Breast epithelium (tissue), 4 donors: ENCODE measurements at places on chromosomes 3 and 15. TPM values are rescaled to one million over a fixed set of nuclear protein-coding genes. Genes with fewer than 3 reads are reported as not detected.

DNA sequence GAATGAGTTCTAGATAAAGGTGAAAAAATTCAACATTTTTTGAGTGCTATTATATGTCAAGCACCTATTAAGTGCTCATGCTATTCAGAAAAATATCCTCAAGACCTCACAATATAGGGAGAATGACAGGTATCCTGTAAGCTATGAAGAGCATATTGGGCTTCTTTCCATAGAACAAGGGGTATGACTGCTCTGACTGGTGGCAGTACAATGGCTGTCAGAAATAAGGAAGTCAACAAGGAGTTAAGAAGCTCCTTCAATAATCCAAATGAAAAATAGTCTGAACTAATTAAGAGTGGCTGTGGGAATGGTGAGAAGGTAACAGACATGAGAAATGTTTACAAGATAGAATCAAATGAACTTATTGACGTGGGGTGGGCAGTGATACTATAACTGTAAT lies 24.7 kb downstream of the NPTN start:
- peaks cover 3% of the 10 kb centered on the region for H3K4me1 ChIP-seq
- H3K27me3 ChIP-seq: no peaks in the 10 kb centered on the region
- DNase-seq: no peak

DNA sequence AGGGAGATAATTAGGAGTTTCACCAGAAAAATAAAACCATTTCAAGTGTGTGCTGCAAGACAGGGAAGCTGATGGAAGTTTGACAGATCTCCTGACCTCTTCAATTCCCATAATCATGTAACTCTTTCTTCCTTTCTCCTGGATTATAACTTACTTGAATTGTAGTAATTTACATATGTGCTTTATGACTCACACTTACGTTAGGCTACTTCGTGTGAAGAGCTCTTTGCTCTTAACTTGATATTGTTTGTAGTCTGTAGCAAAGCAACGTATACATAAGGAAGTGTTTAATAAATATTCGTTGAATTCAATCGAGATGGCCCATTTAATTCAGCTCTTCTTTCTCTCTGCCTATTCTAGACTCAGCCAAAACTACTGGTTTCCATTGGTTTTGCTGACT lies 23.5 kb downstream of the ROBO2 start:
- no peaks in the 10 kb centered on the region for H3K4me1 ChIP-seq
- DNase-seq: no peak
- no peak overlapping the region for H3K4me3 ChIP-seq
- no peak overlapping the region for H3K27ac ChIP-seq
- H3K36me3 ChIP-seq: no peaks in the 10 kb centered on the region
- H3K27me3 ChIP-seq: no peaks in the 10 kb centered on the region

GRCh38 chr3:46196261-46196957 lies 11.7 kb downstream of the CCR1 start:
- no peak for DNase-seq
- no peak overlapping the region for H3K4me3 ChIP-seq
- H3K27ac ChIP-seq: no peak overlapping the region
- no peaks in the 10 kb centered on the region for H3K36me3 ChIP-seq
- H3K4me1 ChIP-seq: no peaks in the 10 kb centered on the region

DNA sequence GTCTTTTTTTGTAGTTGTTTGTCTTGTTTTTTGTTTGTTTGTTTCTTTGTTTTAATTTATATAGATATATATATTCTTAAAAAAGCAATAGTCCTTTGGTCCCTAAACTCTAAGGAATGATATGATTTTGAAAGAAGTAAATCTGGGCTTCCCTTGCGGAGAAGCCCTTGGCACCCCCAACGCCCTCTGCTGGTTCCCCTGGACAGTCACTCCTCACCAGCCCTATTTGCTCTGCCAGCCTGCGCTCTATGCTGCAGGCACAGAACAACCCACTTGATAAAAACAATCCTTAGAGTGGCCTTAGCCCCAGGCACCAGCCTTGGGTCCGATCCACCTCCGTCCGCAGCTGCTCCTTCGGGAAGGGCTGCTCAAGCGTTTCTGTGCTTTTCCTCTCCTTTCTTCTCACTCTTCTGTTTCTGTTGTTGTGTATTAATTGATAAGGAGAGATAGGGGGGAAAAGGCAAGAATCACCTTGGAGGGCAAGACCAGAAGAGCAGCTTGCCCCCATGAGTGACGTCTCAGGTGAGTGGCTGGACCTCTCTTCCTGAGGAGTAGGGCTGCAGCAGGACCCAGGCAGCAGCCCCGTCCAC lies 13.7 kb upstream of the PARP6 start:
- no peak for DNase-seq
- no peak overlapping the region for H3K27ac ChIP-seq
- H3K27me3 ChIP-seq: no peaks in the 10 kb centered on the region
- no peaks in the 10 kb centered on the region for H3K36me3 ChIP-seq
- no peaks in the 10 kb centered on the region for H3K4me1 ChIP-seq

DNA sequence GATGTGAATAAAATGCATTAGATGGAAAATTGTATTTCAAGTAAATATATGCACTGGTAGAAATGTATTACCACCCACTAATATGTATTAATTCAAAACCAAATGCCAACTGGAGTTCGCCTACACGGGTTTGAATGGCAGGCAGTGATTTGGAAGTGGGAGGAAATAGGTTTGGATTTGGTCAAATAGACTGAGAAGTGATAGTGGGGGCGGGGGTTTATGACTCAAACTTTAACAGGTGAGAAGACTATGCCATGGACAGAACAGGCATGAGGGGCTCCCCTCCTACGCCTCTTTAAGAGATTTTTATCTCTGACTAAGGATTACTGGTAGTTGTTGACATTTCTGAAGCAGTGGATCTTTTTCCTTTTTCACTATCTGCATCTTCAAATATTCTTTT lies 677.8 kb downstream of the NTRK3 start:
- H3K36me3 ChIP-seq: no peaks in the 10 kb centered on the region
- no peaks in the 10 kb centered on the region for H3K27me3 ChIP-seq
- H3K4me1 ChIP-seq: no peaks in the 10 kb centered on the region
- H3K27ac ChIP-seq: no peak overlapping the region
- H3K4me3 ChIP-seq: no peak overlapping the region

GRCh38 chr15:91146728-91147127 lies 46.7 kb downstream of the SV2B start:
- DNase-seq: no peak
- no peaks in the 10 kb centered on the region for H3K27me3 ChIP-seq
- no peak overlapping the region for H3K4me3 ChIP-seq
- no peaks in the 10 kb centered on the region for H3K36me3 ChIP-seq

- no peaks in the 10 kb centered on the region for H3K4me1 ChIP-seq
- no peaks in the 10 kb centered on the region for H3K27me3 ChIP-seq
- no peak overlapping the region for H3K4me3 ChIP-seq
- H3K36me3 ChIP-seq: no peaks in the 10 kb centered on the region
These were observed 188.8 kb downstream of the FEZF2 start for GRCh38 chr3:62184559-62184958.

- no peak overlapping the region for H3K4me3 ChIP-seq
- H3K27me3 ChIP-seq: no peaks in the 10 kb centered on the region
- peak; percentile 27 for DNase-seq
- H3K4me1 ChIP-seq: no peaks in the 10 kb centered on the region
- peaks cover 10% of the 10 kb centered on the region for H3K36me3 ChIP-seq
These were observed 21.0 kb downstream of the PLXNB1 start for GRCh38 chr3:48408823-48409281.

GRCh38 chr3:36909666-36910065 lies 35.2 kb downstream of the TRANK1 start:
- no peaks in the 10 kb centered on the region for H3K27me3 ChIP-seq
- no peak overlapping the region for H3K4me3 ChIP-seq
- no peaks in the 10 kb centered on the region for H3K4me1 ChIP-seq
- H3K36me3 ChIP-seq: no peaks in the 10 kb centered on the region
- no peak overlapping the region for H3K27ac ChIP-seq

DNA sequence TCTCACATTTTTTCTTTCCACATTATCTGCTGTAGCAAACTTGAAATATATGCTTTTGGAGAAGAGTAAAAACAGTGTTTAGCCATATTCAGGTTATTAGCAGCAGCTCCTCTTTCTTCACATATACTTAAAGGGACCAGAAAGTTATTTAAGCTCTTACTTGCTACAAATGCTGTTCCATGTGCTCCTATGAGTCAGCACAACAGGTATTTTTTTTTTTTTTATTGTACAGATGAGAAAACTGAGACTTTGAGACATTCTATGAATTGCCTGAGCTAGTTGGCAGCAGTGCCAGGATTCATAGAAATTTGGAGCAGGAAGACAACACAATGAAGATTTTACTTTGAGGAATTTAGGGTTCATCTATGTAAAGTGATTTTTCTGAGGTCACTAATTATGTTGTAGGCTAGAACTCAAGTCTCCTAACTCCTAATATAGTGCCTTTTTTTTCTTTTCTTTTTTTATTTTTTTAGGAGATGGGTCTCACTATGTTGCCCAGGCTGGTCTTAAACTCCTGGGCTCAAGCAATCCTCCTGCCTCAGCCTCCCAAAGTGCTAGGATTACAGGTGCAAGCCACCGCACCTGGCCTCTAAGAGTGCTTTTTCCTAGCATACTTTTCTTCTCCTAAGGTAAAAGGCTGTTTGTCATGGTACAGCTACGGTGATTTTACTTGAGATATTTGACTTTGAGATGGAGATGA lies 23.6 kb downstream of the SETD5 start:
- H3K4me3 ChIP-seq: no peak overlapping the region
- H3K27ac ChIP-seq: no peak overlapping the region
- H3K36me3 ChIP-seq: no peaks in the 10 kb centered on the region
- H3K27me3 ChIP-seq: no peaks in the 10 kb centered on the region
- DNase-seq: no peak

GRCh38 chr15:79031821-79032220 lies 58.8 kb downstream of the RASGRF1 start:
- H3K27me3 ChIP-seq: no peaks in the 10 kb centered on the region
- no peak for DNase-seq
- no peak overlapping the region for H3K27ac ChIP-seq
- no peaks in the 10 kb centered on the region for H3K36me3 ChIP-seq

GRCh38 chr3:17747174-17747889 lies 4.9 kb upstream of the TBC1D5 start:
- H3K27me3 ChIP-seq: no peaks in the 10 kb centered on the region
- no peaks in the 10 kb centered on the region for H3K4me1 ChIP-seq
- no peak overlapping the region for H3K4me3 ChIP-seq

DNA sequence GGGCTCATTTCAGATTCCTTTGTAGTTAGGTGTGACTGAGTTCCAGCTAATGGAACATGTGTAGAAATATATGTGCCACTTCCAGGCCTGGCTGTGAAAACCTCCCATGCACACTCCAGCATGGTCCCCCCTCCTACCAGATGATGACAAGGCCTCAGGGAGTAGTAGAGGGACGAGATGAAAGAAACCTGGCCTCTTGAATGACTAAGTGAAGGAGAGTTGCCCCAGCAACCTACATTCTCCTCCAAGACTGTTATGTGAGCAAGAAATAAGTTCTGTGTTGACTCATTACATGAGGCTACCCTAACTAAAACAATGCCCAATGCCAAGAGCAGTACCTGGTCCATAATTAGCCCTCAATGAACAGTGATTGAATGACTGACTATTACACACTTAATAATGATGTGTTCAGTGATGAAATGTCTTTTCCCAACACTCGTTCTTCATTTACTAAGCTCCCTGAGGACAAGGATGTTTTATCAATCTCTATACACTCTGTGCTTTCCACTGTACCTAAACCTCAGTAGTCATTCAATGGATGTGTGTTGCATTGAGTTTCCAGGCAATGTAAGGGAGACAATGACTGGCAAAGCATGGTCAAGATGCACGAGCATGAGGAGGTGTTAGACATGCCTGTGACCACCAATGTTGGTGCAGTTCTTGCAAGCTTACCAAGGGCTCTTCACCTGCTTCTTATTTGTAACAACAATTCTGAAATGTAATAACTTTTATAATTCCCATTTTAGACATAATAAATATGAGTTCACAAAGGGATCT lies 62.0 kb upstream of the BCL6 start:
- peak overlapping the region; percentile 93 for H3K27ac ChIP-seq
- H3K4me3 ChIP-seq: no peak overlapping the region
- no peaks in the 10 kb centered on the region for H3K36me3 ChIP-seq
- no peaks in the 10 kb centered on the region for H3K4me1 ChIP-seq

- H3K36me3 ChIP-seq: no peaks in the 10 kb centered on the region
- H3K27me3 ChIP-seq: no peaks in the 10 kb centered on the region
- no peak for DNase-seq
- no peak overlapping the region for H3K27ac ChIP-seq
These were observed 174.7 kb upstream of the CNTN3 start for GRCh38 chr3:74789111-74789510.

- no peak overlapping the region for H3K4me3 ChIP-seq
- H3K36me3 ChIP-seq: no peaks in the 10 kb centered on the region
- no peaks in the 10 kb centered on the region for H3K4me1 ChIP-seq
- H3K27ac ChIP-seq: no peak overlapping the region
- no peak for DNase-seq
- H3K27me3 ChIP-seq: no peaks in the 10 kb centered on the region
These were observed 69.3 kb upstream of the SOX14 start for GRCh38 chr3:137694836-137695235.

GRCh38 chr15:99707473-99708270 lies 25.6 kb downstream of the LYSMD4 start:
- no peak for DNase-seq
- peak overlapping the region; percentile 11 for H3K27ac ChIP-seq
- no peaks in the 10 kb centered on the region for H3K27me3 ChIP-seq
- H3K4me3 ChIP-seq: no peak overlapping the region
- H3K36me3 ChIP-seq: peaks cover 4% of the 10 kb centered on the region

GRCh38 chr3:119891944-119892721 lies 110.2 kb downstream of the NR1I2 start:
- H3K27ac ChIP-seq: no peak overlapping the region
- no peaks in the 10 kb centered on the region for H3K4me1 ChIP-seq
- no peaks in the 10 kb centered on the region for H3K36me3 ChIP-seq
- no peaks in the 10 kb centered on the region for H3K27me3 ChIP-seq
- DNase-seq: no peak

DNA sequence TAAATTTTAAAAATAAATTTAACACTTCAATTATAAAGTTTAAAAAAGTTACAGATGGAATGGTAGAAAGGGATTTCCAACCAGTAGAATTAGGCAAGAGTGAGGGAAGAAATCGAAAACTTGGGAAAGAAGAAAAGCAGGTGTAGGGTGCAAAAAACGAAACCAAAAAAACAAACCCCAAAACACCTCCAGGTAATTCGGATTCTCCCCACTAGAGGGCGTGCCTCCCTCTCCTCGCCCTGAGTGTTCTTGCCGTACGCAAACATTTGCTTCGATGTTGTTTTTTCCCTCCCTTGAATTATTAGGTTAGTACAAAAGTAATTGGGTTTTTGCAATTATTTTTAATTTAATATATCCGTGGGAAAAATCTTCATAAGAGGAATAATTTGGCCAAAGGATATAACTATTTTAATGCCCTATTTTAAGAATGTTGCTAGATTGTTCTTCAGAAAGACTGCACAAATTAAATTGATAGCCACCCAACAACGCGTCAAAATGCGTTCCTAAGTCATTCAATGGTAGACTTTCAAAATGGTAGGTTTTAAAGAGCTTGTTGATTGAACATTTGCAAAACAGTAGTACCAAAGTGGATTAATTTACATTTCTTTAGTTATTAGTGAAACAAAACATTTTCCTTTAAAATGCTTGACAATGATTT lies 63.7 kb downstream of the SLC30A4 start:
- H3K4me3 ChIP-seq: peak overlapping the region; percentile 57
- H3K36me3 ChIP-seq: no peaks in the 10 kb centered on the region
- peaks cover 18% of the 10 kb centered on the region for H3K4me1 ChIP-seq
- no peaks in the 10 kb centered on the region for H3K27me3 ChIP-seq

Gene PLAAT1
- 1.5 TPM for total RNA-seq

Gene SLC15A2
- total RNA-seq: 0.98 TPM

Gene CCRL2
- total RNA-seq: 4.1 TPM

Gene CNTN6
- 0.15 TPM for total RNA-seq

Gene KBTBD13
- not detected for total RNA-seq

Gene TGM5
- total RNA-seq: 3.1 TPM

Gene GHSR
- total RNA-seq: not detected

Gene SCAANT1
- total RNA-seq: not detected

Gene LTK
- 0.29 TPM for total RNA-seq
